ENCODE measurements at places on chromosomes 5 and 9.
A peak's percentile ranks its signal among the peaks of the same experiment; 100 is the strongest.

- H3K4me3 ChIP-seq, result no peak overlapping the region
- peak overlapping the region; percentile 48 for H3K27ac ChIP-seq
- peaks cover 91% of the 10 kb centered on the region for H3K4me1 ChIP-seq
- H3K27me3 ChIP-seq, result no peaks in the 10 kb centered on the region
- no peak for DNase-seq
These were observed 27.8 kb downstream of the LARP1 start for GRCh38 chr5:154782812-154783592.

DNA sequence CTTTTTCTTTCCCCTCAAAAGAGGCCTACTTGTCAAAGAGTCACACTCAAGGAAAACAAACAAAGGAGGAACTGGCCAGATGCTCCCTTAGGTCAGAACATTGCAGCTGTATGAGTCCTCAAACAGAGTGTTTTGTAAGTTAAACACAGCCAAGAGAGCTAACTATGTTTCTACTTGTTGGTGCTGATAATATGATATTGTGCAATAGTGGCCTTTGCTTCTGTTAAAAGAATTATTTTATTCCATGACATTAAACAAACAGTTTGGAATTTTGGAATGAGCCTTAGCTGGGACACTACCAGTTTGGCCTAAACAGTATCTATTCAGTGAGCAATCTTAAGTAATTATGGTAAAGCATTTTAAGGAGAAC lies 56.0 kb upstream of the TPD52L3 start:
- H3K4me3 ChIP-seq, result no peak overlapping the region
- no peak overlapping the region for H3K27ac ChIP-seq
- peaks cover 5% of the 10 kb centered on the region for H3K27me3 ChIP-seq

DNA sequence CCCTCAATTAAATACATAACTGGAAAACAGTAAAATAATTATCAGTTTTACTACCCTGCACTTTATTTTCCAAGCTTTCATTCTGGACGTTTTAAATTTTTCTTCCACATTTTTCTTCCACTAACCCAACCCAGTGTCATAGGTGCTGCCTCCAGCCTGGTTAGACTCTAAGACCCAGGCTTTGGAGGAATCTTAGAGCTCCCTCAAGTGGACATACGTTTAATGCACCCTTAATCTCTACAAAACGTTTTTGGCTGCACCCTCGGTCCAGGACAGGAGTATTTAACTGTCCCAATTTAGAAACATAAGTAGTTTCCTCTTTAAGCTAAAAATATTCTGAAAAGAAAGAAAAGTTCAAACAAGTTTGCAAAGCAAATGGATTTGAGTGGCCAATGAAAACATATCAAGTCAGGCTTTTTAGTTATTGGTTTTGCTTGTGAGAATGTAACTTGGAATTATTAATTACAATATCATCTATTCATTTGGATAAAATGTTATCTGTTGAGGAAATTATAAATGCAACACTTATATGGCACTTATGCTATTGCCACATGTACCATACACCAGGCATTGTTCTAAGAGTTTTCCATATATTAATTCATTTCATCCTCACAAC lies 38.9 kb downstream of the CDH6 start:
- no peak overlapping the region for H3K4me3 ChIP-seq
- H3K27me3 ChIP-seq, result peaks cover 5% of the 10 kb centered on the region
- no peaks in the 10 kb centered on the region for H3K4me1 ChIP-seq
- no peak overlapping the region for H3K27ac ChIP-seq
- H3K36me3 ChIP-seq, result no peaks in the 10 kb centered on the region

- H3K27me3 ChIP-seq, result no peaks in the 10 kb centered on the region
- peak overlapping the region; percentile 26 for H3K27ac ChIP-seq
- H3K4me3 ChIP-seq, result no peak overlapping the region
- H3K36me3 ChIP-seq, result peaks cover 23% of the 10 kb centered on the region
- peaks cover 34% of the 10 kb centered on the region for H3K4me1 ChIP-seq
- no peak for DNase-seq
These were observed 88.3 kb downstream of the PIK3R1 start for GRCh38 chr5:68303754-68304420.

DNA sequence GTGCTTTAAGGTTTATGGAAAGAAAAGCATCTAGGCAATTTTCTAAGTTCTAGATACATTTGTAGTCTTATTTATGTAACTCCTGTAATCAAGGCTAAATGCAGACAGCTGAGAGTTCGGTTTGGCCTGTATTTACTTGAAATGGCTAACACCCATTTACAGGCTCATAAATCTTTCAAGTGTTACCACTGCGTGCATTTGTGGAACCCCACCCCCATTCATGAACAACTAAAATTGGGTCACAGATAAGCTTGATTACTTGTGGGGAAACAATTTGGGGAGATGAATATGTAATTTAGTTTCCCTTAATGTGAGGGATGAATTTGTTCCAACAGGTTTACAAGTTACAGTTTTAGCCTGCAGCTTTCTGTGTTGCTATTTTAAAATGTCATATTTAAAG lies 360.6 kb downstream of the ARRDC3 start:
- no peak overlapping the region for H3K4me3 ChIP-seq
- no peaks in the 10 kb centered on the region for H3K4me1 ChIP-seq
- H3K36me3 ChIP-seq, result no peaks in the 10 kb centered on the region
- H3K27me3 ChIP-seq, result peaks cover 16% of the 10 kb centered on the region
- no peak for DNase-seq

- H3K4me3 ChIP-seq, result no peak overlapping the region
- DNase-seq, result no peak
- H3K4me1 ChIP-seq, result peaks cover 6% of the 10 kb centered on the region
- H3K27me3 ChIP-seq, result peaks cover 41% of the 10 kb centered on the region
- no peak overlapping the region for H3K27ac ChIP-seq
These were observed 46.7 kb downstream of the TGFBI start for GRCh38 chr5:136075466-136075891.

- peaks cover 33% of the 10 kb centered on the region for H3K4me1 ChIP-seq
- peaks cover 27% of the 10 kb centered on the region for H3K36me3 ChIP-seq
- DNase-seq, result no peak
- H3K27ac ChIP-seq, result peak overlapping the region; percentile 39
These were observed 81.3 kb downstream of the THBS4 start for GRCh38 chr5:80116465-80116864.

GRCh38 chr9:82367016-82367415 lies 378.4 kb downstream of the SPATA31D1 start:
- H3K4me1 ChIP-seq, result no peaks in the 10 kb centered on the region
- no peaks in the 10 kb centered on the region for H3K27me3 ChIP-seq
- no peaks in the 10 kb centered on the region for H3K36me3 ChIP-seq
- no peak overlapping the region for H3K27ac ChIP-seq
- no peak overlapping the region for H3K4me3 ChIP-seq

DNA sequence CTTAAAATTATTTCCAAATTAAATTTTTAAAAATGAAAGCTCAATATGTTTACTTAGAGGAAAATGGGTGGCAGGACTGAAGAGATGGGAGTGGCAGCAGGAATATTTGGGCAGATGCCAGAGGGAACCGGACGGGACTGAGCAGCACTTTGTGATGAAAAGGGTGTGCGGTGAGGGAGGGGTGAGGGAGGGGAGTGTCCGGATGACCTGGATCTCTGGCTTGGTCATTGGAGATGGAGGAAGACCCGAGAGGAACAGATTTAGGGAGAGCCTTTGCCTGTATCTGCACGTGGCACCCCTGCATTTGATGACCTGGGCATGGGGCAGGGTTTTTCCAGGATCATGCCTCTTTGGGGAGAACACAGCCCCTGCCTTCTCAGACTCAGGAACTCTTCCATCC lies 201.1 kb upstream of the MVB12B start:
- no peaks in the 10 kb centered on the region for H3K36me3 ChIP-seq
- H3K4me3 ChIP-seq, result no peak overlapping the region
- peaks cover 42% of the 10 kb centered on the region for H3K27me3 ChIP-seq
- no peaks in the 10 kb centered on the region for H3K4me1 ChIP-seq
- no peak for DNase-seq

GRCh38 chr9:95516221-95516733 lies 494 bp downstream of the PTCH1 start:
- peak overlapping the region; percentile 93 for H3K4me3 ChIP-seq
- peaks cover 23% of the 10 kb centered on the region for H3K36me3 ChIP-seq
- peak; percentile 24 for DNase-seq
- peaks cover 32% of the 10 kb centered on the region for H3K4me1 ChIP-seq
- H3K27ac ChIP-seq, result peak overlapping the region; percentile 88

GRCh38 chr5:136037001-136037705 lies 8.4 kb downstream of the TGFBI start:
- H3K4me1 ChIP-seq, result peaks cover 17% of the 10 kb centered on the region
- H3K36me3 ChIP-seq, result peaks cover 4% of the 10 kb centered on the region
- peak; percentile 34 for DNase-seq
- no peak overlapping the region for H3K4me3 ChIP-seq
- no peaks in the 10 kb centered on the region for H3K27me3 ChIP-seq

DNA sequence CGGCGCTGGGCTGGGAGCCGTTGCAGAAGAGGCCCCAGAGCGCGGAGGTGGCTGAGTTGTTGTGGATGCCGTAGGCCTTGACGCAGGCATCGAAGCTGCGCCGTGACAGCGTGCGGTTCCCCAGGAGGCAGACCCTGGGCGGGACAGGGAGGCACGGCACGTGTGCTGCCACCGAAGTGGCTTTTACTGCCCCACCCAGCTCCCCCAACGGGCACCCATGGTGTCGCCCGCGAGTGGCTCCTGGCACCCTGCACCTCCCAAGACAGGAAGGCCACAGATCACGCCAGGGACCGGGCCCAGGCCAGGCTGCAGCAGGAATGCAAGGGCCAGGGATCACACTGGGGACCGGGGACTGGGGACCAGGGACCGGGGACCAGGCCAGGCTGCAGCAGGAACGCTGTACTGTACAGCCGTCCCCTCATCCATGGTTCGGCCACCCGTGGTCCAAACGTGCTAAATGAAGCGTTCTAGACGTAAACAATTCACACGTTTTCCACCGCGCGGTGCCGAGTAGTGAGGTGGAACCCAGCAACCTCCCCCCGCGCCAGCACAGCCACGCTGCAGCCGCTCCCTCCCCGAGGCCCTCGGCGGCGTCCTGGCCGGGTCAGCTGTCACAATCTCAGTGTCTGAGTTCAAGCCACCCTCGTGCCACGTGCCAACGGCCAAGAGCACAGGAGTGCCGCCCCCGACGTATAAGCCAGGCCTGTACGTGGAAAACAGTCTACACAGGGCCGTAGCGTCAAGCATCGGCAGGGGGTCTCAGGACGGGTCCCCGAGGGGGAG lies 27.8 kb downstream of the SLC12A7 start:
- H3K36me3 ChIP-seq, result peaks cover 9% of the 10 kb centered on the region
- no peak overlapping the region for H3K27ac ChIP-seq
- DNase-seq, result no peak
- H3K4me3 ChIP-seq, result no peak overlapping the region
- no peaks in the 10 kb centered on the region for H3K27me3 ChIP-seq

- peaks cover 17% of the 10 kb centered on the region for H3K4me1 ChIP-seq
- no peaks in the 10 kb centered on the region for H3K27me3 ChIP-seq
- H3K27ac ChIP-seq, result no peak overlapping the region
- no peak for DNase-seq
- H3K4me3 ChIP-seq, result no peak overlapping the region
- H3K36me3 ChIP-seq, result no peaks in the 10 kb centered on the region
These were observed 12.2 kb upstream of the HSPB3 start for GRCh38 chr5:54443270-54443669.

DNA sequence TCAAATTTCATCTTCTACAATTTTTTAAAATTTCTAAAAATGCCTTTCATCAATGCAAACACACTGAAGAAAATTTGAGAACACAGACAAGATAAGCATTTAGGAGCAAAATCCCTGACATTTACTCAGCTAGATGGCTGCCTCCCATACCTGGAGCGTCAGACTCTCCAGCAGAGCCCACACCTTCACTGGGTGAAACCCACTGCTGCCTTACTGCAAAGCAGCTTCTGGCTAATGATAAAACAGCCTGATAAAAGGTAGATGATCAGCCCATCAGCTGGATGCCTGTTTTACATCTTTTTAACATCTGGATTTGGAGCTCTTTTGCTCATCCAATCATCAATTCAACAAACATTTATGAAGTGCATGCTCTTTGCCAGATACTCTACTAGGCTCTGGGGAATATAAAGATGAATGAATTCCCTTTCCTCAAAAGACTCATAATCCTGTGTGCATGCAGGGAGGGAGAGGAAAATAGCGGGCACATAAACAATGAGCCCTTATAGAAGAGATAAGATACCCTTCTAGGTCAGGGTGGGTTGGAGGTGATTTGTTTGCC lies 271.2 kb downstream of the SAXO1 start:
- peaks cover 16% of the 10 kb centered on the region for H3K27me3 ChIP-seq
- H3K27ac ChIP-seq, result no peak overlapping the region
- H3K4me3 ChIP-seq, result no peak overlapping the region
- no peak for DNase-seq
- H3K4me1 ChIP-seq, result no peaks in the 10 kb centered on the region

DNA sequence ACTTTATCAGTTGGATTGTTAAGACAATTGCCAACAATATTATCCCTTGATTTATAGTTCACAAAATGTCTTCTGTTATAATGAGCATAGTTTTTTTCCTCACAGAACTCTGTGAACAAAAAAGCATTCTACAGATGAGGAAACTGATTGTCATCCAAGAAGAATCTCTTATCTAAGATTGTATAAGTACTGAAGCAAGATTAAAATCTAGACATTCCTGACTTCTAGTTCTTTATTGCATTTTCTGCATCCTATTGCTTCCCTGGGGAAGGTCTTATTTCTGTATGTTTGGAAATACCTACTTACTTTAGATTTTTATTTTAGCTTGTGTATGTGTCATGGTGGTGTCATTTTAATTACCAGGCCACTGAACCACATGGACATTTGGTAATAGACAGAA lies 884.9 kb upstream of the WWC1 start:
- H3K27ac ChIP-seq, result no peak overlapping the region
- no peaks in the 10 kb centered on the region for H3K27me3 ChIP-seq
- H3K4me1 ChIP-seq, result no peaks in the 10 kb centered on the region
- H3K4me3 ChIP-seq, result no peak overlapping the region
- DNase-seq, result no peak

DNA sequence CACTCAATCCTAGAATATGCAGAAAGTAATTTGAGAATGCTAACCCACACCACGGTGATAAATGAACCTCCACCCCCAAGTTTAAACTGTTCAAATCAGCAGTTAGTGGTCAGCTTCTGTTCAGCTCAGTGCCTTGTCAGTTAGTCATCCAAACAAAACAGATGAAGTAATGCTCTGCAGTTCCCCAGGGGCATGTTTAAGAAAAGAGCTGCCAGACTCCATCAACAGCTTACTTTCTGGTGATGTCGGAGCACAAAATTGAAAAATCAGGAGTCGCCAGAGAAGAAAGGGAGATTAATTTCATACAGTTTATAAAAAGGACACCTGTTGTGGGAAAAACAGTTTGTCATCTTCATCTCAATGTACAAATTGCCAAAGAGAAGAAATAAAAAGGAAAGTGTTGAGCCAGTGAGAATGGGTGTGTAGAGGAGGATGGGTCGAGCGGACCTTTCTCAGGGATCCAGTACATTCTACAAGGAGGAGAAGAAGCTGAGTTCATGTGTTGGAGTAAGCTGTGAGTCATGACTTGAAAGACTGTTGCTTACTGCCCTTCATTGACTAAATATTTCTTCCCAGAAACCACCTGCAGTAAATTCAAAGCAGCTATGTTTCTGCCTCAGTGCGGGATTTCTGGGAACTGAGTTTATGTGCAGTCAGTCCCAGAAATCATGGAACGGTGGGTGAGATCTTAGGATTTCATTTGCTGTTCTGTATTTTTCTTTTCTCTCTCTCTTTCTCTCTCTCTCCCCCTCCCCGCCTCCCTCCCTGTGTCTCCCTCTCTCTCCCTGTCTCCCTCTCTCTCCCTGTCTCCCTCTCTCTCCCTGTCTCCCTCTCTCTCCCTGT lies 13.7 kb downstream of the TRIO start:
- no peak overlapping the region for H3K4me3 ChIP-seq
- DNase-seq, result no peak
- no peaks in the 10 kb centered on the region for H3K36me3 ChIP-seq
- H3K27me3 ChIP-seq, result peaks cover 15% of the 10 kb centered on the region
- no peak overlapping the region for H3K27ac ChIP-seq
- peaks cover 2% of the 10 kb centered on the region for H3K4me1 ChIP-seq
